ENCODE measurements at places on chromosomes 11 and 22. TPM values are rescaled to one million over a fixed set of nuclear protein-coding genes. Genes with fewer than 3 reads are reported as not detected.

The GUCY1A2 gene
- total RNA-seq, result 0.03 TPM

The MMP1 gene
- not detected for total RNA-seq

GRCh38 chr11:47469361-47470179 lies 20.6 kb upstream of the RAPSN start:
- no peak overlapping the region for H3K4me3 ChIP-seq
- no peak for DNase-seq
- H3K27me3 ChIP-seq, result no peaks in the 10 kb centered on the region
- H3K36me3 ChIP-seq, result peaks cover 16% of the 10 kb centered on the region

- no peaks in the 10 kb centered on the region for H3K4me1 ChIP-seq
- no peaks in the 10 kb centered on the region for H3K27me3 ChIP-seq
- no peak overlapping the region for H3K27ac ChIP-seq
- H3K4me3 ChIP-seq, result no peak overlapping the region
- H3K36me3 ChIP-seq, result no peaks in the 10 kb centered on the region
Observed at GRCh38 chr11:131816051-131816450, 445.6 kb downstream of the NTM start.

DNA sequence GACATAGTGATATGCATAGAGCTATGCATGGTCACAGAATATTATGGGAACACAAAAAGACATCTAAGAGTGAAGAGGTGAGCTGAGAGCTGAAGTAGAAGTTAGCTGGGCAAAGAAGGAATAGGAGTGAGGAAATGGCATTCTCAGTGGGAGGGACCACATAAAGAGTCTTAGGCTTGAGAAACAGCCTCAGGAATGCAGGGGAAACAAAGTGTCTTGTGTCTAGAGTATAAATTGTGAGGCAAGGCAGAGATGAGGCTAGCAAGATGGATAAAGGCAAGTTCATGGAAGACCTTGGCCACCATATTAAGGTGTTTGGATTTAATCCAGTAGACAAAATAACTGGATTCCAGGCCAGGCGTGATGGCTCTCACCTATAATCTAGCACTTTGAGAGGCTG lies 40.6 kb upstream of the CRTAM start:
- peaks cover 18% of the 10 kb centered on the region for H3K36me3 ChIP-seq
- DNase-seq, result no peak
- H3K27ac ChIP-seq, result no peak overlapping the region
- H3K27me3 ChIP-seq, result no peaks in the 10 kb centered on the region
- H3K4me1 ChIP-seq, result no peaks in the 10 kb centered on the region
- no peak overlapping the region for H3K4me3 ChIP-seq

GRCh38 chr11:35943713-35944502 lies at the start of gene LDLRAD3:
LDLRAD3 (plus strand) TSS chr11:35944062; CDS start chr11:35944099, 37 bp downstream.
- peak within 1 kb of the TSS; percentile 24 for H3K4me3 ChIP-seq
- no peaks in the 10 kb centered on the region for H3K36me3 ChIP-seq
- H3K27ac ChIP-seq, result no peak within 1 kb of the TSS

DNA sequence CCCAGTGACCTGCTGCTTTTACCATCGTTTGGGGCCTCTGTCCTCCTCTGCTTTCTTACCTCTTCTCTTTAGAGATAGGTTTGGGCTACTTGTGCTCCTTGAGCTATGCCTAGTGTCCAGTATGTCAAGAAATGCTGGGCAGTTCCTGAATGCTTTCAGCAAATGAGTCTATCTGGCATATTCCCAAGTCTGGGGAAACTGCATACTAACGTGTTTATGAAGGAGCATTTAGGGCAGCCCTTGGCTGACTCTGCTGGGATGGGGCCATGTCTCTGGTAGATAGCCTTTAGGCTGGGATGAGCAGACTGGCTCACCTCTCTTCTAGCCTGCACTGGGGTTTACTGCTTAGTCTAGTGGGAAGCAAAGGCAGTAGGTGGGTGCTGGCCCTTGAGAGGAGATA lies 43.7 kb upstream of the SUSD2 start:
- H3K36me3 ChIP-seq, result no peaks in the 10 kb centered on the region
- no peak overlapping the region for H3K27ac ChIP-seq
- no peak for DNase-seq
- H3K4me3 ChIP-seq, result no peak overlapping the region
